ENCODE measurements at places on chromosomes 11 and 22.

GRCh38 chr11:36296884-36297543 is 926 bp downstream of the PRR5L start:
- DNase-seq: no peak

GRCh38 chr22:43846966-43847365 is 15.3 kb downstream of the SULT4A1 start:
- DNase-seq: no peak

DNA sequence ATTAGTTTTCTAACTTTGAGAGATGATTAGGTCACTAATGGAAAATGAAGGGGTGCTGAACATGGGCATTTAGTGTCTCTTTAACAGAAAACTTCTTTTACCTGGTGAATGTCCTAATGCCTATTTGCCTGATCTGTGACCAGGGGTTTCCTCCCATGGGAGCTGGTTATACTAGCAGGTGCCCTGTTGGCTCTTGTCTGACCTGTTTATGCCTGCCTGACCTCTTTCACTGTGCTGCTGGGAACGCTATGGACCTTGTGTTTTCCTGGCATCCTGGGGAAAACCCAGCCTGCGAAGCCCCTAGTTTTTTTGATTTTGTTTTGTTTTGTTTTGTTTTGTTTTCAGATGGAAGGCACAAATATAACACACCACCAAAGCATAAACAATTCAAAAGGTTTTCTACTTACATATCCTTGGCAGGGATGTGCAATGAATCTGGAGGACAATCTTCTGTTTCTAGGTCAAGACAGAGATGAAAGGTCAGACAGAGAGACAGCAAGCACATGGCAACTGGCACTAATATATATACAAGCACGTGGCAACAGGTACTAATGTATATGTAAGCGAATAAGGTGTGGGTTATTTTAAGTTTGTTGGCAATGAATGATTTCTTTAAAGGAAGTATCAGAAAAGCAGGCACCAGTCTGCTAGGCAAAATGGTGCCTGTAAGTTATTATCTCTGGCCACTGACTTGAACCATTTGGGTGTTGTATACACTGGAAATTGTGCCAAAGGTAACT is 390.2 kb downstream of the LUZP2 start:
- no peak for DNase-seq

- no peak for DNase-seq
Observed at GRCh38 chr11:60764879-60765278, 8.2 kb downstream of the MS4A15 start.

DNA sequence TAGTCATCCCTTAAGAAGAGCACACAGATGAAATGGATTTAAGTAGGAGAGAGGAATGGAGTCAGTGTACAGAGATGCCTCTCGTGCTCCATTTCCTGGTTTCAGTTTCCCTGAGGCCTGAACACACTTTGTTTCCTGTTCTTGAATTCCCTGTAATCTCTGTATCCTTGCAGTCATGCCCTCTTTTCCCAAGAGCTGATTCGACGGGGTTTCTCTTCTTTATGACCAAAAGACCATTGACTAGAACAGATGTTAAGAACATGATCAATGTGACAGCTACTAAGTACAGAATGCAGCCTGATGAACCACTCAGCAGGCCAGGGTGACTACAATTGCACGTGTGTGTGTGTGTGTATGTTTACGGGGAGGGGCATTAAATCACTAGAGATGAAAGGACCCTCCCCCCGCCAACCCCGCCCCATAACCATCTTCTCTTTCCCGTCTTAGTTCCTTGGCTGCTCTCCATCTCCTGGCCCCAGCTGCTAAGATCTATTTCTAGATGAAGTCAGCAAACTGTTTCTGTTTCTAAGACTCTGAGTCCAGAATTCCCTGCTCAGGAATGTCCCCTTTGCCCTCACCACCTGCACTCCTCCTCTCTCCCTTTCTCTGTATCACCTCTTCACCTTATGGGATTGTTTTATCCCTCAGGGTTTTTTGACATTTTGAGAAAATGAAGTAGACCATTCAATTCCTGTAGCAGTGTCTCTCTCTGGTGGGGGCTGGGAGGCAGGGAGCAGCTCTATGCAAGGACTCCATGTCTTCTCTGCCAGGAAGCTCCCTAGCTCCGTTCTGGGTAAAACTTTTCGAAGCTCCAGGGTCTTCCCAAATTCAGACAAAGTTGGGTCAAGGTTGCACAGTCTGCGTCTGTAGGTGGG is 26.0 kb downstream of the SLC22A6 start:
- DNase-seq: no peak

GRCh38 chr11:112597286-112597790 is 336.7 kb upstream of the PLET1 start:
- DNase-seq: no peak

DNA sequence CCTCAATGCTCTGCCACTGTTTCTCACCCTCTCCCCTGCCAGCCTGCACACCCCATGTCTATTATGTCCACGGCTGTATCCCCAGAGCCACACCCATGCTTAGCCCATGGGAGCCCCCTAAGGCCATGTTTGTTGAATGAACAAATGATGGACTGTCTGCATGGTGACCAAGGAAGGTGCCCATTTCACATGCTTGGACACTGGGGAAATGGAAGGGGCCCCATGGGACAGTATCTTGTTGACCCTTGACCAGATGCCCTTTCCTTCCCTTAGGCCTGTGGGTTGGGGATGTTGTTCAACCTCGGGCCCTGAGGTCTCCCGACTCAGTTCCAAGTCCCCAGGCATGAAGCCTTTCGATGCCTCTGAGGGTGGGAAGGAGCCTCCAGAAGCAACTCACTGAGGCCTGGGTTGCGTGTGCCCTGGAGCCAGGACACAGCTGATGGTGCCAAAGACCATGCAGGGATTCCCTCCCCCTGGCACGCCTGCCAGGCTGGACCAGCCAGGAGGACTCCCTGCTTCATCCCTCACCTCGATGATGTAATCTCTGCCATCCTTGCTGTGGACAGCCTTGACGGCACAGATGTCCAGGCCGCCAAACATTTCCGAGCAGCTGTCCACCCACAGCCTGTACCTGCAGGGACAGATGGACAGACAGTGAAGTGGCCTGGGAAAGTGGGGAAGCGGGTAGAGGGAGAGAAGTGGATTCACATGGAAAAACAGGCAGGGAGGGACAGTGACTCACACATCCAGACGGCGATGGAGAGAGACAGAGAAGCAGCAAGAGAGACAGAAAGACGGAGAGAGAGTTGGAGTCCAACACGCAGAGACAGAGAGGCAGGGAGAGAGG is 58.9 kb downstream of the FBXO7 start:
- no peak for DNase-seq

- DNase-seq: no peak
Observed at GRCh38 chr11:103920449-103920848, 116.0 kb upstream of the DDI1 start.

DNA sequence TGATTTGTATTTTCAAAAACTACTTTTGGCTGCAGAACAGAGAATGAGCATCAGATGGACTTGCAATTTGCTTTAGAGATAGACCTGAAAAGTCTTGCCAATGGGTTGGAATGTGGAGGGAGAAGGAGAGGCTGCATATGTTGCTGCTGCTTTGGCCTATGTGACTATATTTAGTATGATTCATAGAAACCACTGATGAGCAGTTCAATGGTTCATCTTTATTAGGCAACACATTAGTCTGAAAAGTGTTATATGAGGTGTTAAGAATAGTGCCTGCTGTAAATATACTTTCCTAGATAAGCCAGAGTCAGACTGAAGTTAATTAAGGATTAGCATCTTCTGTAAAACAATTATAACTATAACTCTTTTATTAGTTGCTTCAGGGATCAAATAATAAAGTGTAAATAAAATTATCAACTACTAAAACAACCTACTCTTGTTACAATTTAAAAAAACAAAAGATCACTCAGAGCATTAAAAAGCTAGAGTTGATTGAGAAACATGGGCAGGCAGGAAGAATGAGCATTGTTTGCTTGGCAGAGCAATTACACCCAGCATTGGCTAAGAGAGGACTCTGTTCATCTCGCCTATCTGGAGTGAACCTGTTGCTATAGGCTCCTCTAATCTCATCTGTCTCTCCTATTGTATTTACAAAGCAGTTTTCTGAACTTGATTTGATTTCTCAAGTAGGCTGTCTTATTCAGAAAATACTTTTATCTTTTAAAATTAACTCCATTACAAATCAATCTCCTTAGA is 36.3 kb downstream of the HORMAD2 start:
- no peak for DNase-seq

- DNase-seq: no peak
Observed at GRCh38 chr11:31810779-31811647, at the start of gene PAX6. TSS of gene PAX6 (minus strand) at chr11:31811322. CDS start at chr11:31806411, 4,911 bp downstream.

DNA sequence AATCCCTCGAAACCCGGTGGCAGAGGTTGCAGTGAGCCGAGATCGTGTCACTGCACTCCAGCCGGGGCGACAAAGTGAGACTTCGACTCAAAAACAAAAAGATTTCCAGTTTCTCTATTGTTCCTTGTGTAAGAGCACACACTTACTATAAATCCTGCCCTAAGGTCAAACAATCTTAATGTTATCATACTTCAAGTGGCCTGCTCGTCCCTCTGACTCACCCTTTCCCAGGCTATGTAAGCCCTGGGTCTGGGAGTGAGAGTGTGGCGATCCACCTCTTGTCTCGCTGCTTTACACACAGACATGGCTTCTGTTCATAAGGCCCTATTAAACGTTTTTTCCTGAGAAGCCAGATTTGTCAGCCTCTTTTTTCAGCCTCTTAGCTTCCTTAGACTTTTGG is 24.4 kb upstream of the A4GALT start:
- no peak for DNase-seq

DNA sequence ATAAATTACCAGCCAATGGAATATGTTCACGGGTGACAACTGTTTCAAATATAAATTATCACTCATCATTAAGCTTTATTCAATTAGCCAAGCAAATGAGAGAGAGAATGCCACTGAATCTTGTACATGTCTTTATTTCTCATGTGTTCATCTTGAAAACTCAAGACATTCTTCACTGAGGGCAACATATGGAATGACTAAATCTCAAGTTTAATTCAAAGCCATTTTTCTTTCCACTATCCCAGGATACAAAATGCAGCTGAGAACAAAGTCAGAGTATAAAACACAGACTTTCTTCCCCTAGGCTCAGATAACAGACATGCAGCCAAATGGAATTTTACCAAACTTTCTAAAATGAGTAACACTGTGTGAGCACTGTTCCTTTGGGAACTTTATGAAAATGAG is 12.1 kb upstream of the BBOX1 start:
- no peak for DNase-seq

GRCh38 chr11:64378335-64378880 is 19.4 kb downstream of the RPS6KA4 start:
- no peak for DNase-seq

DNA sequence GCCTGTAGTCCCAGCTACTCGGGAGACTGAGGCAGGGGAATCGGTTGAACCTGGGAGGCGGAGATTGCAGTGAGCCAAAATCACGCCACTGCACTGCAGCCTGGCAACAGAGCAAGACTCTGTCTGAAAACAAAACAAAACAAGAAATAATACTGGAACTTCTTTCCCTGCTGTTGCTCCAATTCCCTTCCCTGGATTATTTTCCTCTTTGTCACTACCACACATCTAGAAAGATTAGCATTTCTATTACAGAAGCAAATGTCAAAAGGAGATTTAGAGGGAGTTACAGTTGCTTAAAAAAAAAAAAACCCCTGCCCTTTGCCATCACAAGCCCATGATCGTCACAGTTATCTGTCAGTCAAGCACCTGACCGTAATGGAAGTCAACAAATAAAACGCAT is 17.7 kb upstream of the SCGB1D1 start:
- DNase-seq: no peak

GRCh38 chr11:133576351-133576750 is 44.0 kb upstream of the OPCML start:
- no peak for DNase-seq

- no peak for DNase-seq
Observed at GRCh38 chr11:113315811-113316210, 1.4 kb downstream of the TTC12 start.

DNA sequence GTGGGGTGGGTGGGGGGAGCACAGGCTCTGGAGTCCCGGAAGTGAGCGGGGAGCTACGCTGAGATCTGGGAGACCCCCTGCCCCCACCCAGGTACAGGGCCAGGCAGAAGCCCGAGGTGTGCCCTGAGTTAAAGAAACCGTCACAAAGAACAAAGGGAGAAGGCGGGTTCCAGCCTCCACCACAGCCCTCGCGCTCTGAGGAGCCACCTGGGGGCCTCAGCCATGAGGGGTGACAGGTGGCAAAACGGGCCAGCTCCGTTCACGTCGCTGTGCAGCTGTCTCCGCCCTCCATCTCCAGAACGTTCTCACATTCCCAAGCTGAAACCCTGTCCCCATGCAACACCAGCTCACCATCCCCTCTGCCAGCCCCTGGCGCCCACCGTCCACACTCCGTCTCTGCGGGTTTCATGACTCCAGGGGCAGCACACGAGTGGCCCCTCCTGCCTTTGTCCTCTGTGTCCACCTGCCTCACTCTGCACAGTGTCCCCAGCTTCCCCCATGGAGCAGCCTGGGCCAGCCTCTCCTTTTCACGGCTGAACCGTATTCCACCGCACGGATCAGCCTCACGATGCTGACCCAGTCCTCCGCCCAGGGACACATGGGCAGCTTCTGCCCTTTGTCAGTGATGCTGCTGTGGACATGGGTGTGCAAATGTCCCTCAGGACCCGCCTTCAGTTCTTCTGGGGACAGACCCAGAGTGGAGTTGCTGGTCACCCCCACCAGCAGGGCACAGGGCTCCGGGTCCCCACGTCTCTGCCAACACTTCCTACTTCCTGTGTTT is 1.7 kb upstream of the MUC5B start:
- DNase-seq: no peak

GRCh38 chr11:84685976-84686375 is 941.2 kb downstream of the DLG2 start:
- no peak for DNase-seq

GRCh38 chr11:125141178-125141577 is 23.4 kb upstream of the PKNOX2 start:
- DNase-seq: no peak

DNA sequence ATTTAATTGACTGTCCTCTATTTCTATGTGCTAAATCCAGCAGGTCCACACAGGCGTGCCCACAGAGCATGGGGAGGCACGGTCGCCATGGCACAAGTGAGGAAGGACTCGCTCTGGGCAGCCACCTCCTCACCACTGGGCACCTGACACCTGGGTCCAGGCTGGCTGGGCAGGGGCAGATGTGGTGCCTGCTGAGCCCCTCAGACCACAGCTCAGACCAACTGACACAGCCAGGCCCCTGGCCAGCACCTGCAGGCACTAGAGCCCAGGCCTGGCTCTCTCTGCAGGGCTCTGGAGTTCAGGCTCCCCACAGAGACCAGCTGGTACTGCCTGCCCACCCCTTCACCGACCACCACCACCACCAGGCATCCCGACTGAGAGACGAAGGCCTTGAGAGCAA is 27.9 kb downstream of the LINC01488 start:
- DNase-seq: no peak

GRCh38 chr11:7204778-7205177 is 46.9 kb upstream of the SYT9 start:
- no peak for DNase-seq
